ENCODE measurements at places on chromosomes 12 and 14. TPM values are rescaled to one million over a fixed set of nuclear protein-coding genes. Genes with fewer than 3 reads are reported as not detected.

The TDG gene
- total RNA-seq, result 28.4 TPM

The MYRFL gene
- total RNA-seq, result 0.16 TPM

The ZC2HC1C gene
- total RNA-seq, result 2.5 TPM

The MIP gene
- total RNA-seq, result not detected

The TMEM63C gene
- 1.3 TPM for total RNA-seq

The GPRC5A gene
- 73.9 TPM for total RNA-seq

The NINJ2 gene
- total RNA-seq, result 6.5 TPM

DNA sequence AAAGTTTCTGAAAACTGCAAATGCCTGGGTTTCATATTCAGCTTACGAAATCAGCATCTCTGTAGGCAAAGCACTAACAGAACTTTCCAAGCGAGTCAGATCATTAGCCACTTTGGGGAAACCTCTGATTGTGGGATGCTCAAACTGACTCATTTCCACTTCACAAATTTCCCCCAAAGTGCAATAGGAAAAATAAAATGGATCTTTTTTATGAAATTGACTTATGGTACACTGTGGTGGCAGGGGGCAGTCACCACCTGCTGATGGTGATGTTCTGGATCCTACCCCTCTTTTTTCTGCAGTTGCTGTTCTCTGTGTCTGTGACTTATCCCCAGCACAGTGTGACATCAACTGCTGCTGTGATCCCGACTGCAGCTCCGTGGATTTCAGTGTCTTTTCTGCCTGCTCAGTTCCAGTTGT, 5.6 kb downstream of the TCTN1 start:
- DNase-seq, result no peak

DNA sequence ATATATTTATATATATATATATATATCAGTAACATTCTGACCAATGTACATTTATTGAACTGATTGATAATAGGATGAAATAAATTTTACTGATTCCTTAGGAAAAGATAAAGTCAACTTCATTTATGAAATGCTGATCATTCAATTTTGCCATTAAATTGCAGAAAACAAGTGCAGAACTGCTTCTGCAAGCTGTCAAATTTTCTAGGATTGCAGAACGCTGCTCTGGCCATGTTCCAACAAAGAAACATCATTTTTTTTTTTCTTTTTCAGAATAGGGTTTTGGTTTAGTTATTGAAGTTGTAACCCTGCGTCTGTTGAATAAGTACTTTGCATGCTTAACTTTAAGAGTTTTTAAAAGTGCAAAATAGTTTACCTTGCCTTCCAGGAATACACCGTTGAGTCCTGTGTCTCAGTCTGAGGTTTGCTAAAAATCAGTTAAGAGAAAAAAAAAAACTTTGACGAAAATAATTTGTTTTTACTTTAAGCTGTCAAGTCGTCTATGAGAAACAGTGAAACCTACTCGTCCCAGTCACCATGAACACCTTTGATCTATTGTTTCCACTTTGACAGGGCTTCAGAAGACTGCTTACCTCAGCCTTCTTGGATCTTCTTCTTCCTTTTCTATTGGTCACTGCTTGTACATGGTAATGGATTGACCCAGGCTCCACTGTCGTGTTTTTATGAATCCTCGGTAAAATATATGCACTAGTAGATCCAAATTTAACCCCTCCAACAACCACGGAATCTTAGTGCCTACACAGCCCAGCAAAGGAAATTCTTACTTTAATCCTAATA, at the start of gene KERA:
Gene KERA (minus strand): TSS at position 657 of the 798 bp plus-strand sequence. CDS start 1,743 bp downstream, outside the sequence.
- DNase-seq, result no peak

- no peak for DNase-seq
These were observed 133.6 kb upstream of the VRK1 start for GRCh38 chr14:96663491-96664067.

DNA sequence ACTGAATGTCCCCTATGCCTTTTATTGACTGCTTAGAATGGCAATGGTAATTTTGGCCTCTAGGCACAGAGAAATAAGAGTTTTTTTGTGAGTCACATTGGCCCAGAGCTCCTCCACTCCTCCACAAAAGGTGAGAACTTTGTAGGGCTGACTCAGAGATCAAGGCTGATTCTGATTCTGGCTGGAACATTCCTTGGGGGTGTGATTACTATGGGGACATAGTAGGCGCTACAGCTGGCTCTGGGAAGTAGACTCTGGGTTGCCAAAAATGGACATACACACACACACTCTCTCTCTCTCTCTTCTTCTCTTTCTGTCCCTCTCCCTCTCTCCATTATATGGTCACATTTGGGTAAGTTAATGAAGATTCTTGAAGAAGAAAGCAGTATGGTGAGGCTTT, 174.6 kb upstream of the DDHD1 start:
- no peak for DNase-seq

GRCh38 chr12:94266796-94267536, 118.6 kb downstream of the PLXNC1 start:
- peak; percentile 42 for DNase-seq

DNA sequence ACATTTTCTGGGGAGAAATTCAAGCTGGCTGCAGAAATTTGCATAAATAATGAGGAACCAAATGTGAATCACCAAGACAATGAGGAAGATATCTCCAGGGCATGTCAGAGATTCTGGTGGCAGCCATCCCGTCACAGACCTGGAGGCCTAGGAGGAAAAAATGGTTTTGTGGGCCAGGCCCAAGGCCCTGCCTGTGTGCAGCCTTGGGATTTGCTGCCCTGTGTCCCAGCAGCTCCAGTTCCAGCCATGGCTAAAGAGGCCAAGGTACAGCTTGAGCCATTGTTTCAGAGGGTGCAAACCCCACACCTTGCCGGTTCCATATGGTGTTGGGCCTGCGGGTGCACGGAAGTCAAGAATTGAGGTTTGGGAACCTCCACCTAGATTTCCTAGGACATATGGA, 147.5 kb downstream of the ADCK1 start:
- no peak for DNase-seq

GRCh38 chr14:104726600-104727451, 2.8 kb downstream of the ADSS1 start:
- DNase-seq, result no peak

GRCh38 chr14:58876608-58877007, 238.8 kb downstream of the DACT1 start:
- DNase-seq, result no peak

DNA sequence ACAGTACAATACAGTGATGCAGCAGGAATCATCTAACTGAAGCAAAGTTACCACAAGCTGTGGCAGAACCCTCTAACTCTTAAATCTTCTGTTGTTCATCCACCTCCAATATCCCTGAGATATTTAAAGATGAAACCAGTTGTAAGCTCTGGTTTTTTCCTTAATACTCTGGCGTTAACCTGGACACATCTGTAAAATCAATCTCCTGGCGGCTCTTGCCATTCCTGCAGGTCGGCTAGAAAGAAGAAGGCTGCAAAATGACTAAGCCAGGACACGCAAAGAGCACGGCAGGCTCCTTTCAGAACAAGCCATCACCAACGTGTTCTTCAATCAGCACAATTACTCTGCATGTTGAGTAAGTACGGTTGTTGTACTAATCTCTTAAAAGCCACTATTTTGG, 309.3 kb downstream of the MED13L start:
- no peak for DNase-seq

DNA sequence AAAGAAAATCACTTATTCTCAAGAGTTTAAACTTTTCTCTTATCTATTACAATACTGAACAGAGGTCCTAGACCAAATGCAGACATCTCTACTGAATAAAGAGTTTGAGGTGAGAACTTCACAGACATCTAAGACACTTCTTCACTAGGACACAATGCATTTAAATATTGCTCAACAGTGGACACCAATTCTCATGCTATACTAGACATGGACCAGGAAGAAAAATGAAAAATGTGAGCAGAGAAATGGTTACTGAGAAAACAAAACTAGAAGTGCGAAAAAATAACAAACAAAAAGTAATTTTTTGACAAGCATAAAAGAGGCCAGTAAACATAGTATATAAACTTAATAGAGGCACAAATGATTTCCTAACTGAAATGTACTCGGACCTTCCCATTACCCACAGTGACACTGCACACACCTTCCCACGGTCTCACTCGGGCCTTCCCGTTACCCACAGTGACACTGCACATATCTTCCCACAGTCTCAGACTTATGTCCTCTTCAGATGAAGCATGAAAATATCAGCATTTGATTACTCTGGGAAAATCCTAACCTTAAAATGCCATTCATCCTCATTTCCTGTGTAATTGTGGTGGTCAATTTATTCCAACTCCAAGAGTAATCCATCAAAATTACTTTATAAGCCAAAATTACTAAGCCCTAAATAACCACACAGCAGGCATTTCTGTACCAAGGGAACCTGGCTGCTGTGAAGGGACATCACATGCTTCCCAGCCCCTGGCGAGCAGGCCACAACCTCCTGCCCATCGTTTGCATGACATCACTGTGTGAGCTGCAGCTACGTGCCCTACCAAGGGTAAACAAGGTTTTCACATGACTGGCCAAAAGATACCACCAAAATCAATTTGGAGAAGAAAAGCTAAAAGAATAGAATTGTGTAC, 6.4 kb downstream of the SLC15A4 start:
- no peak for DNase-seq

GRCh38 chr12:52207895-52208294, 16.1 kb upstream of the KRT80 start:
- no peak for DNase-seq

- DNase-seq, result peak; percentile 72
These were observed 9.6 kb downstream of the OR6S1 start for GRCh38 chr14:20631880-20632389.

DNA sequence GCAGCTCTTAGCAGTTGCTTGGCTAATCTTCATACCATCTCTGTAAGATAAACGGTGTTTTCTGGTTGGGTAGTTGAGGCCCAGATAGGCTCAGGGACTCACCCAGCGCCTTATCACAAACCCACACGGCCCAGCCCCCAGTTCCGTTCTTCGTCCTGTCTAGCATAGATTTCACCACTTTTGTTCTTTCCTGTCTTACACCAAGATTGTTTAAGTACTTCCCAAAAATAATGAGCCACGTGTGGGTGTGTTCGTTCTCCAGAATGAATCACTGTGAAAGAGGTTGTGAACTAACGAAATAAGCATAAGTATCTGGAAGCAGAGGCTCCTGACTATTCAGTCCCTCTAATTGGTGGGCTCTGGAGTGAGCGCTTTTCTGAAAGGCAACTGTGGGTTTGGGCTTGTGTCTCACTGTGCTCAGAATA, 21.4 kb downstream of the ACVR1B start:
- no peak for DNase-seq

- no peak for DNase-seq
These were observed 516.7 kb upstream of the TMEM132C start for GRCh38 chr12:127750076-127750840.
